HFFc6 (cell line): ENCODE measurements at places on chromosomes 1 and 21.

DNA sequence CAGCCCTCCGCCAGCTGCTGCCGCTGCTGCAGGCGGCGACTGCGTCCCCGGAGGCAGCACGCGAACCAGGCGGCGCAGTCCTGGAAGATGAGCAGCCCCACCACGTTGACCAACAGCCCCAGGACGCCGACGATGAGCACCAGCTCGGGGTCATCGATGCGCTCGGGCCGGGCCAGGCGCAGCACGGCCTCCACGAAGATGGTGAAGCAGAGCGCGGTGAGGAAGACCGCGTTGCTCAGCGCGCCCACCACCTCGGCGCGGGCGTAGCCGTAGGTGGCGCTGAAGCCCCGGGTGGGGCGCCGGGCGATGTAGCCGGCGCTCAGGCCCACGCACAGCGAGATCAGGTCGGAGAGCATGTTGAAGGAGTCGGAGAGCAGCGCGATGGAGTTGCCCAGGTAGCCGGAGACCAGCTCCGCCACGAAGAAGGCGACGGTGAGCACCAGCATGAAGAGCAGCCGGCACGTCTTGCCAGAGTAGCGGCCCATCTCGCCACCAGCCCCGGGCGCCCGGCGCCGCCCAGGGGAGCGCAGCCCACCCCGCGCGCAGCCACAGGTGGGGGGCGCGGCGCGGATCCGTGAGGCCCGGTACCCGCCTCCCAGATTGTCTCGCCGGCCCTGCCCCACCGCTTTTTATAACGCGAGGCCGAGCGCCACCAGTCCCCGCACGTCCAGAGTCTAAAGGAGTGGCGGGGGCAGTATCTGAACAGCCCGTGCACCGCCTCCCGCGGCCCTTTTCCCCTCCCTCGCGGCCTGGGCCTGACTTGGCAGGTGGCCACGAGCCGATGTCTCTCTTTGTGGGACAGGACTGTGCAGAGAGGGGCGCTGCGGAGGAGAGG is at the start of gene SLC30A10:
TSS of gene SLC30A10 (minus strand) at position 602 of the 835 bp plus-strand sequence. CDS start at position 485, 117 bp downstream.
- H3K27me3 ChIP-seq: peaks cover 1% of the 10 kb centered on the region; the same call in 1 of the 2 replicates
- H3K36me3 ChIP-seq: no peaks in the 10 kb centered on the region
- DNase-seq: no peak

- H3K36me3 ChIP-seq: peaks cover 38% of the 10 kb centered on the region
- DNase-seq: peak; percentile 55
- H3K4me1 ChIP-seq: peaks cover 50% of the 10 kb centered on the region
- H3K27me3 ChIP-seq: peaks cover 2% of the 10 kb centered on the region; the same call in 1 of the 2 replicates
- peak within 1 kb of the TSS; percentile 95 for H3K4me3 ChIP-seq
Observed at GRCh38 chr1:183804916-183805841, at the start of gene RGL1. Gene RGL1, plus strand, starts transcription at chr1:183805120. Its CDS starts 178 bp downstream, at chr1:183805298.

GRCh38 chr21:33566514-33566913 is 22.0 kb downstream of the DONSON start:
- no peak overlapping the region for H3K27ac ChIP-seq
- DNase-seq: peak; percentile 17
- peaks cover 22% of the 10 kb centered on the region for H3K36me3 ChIP-seq

GRCh38 chr1:160740133-160740688 is 1.2 kb downstream of the SLAMF7 start:
- H3K4me1 ChIP-seq: no peaks in the 10 kb centered on the region
- no peak overlapping the region for H3K27ac ChIP-seq
- no peak for DNase-seq

DNA sequence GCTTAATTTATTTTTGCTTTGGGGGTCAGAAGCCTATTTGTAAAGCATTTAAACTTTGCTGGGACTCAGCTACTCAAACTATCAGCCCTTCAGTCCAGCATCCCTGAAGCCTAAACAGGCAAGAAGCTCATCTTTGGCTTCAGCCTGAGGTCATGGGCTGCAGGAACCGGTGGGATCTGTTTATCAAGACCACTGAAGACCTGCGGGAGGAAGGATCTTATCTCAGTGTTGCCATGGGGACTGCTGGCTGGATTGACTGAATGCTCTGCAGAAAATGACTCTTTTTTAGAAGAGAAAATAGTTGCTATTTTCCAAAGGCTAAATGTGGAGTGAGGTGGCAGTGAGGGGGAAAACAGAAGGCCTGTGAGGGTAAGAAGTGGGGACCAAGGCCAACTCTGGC is 20.6 kb upstream of the ATP1B1 start:
- no peak overlapping the region for H3K4me3 ChIP-seq
- no peaks in the 10 kb centered on the region for H3K36me3 ChIP-seq
- H3K27me3 ChIP-seq: peaks cover 2% of the 10 kb centered on the region; the same call in 1 of the 2 replicates
- H3K27ac ChIP-seq: no peak overlapping the region
- peaks cover 2% of the 10 kb centered on the region; the same call in 1 of the 2 replicates for H3K4me1 ChIP-seq

- DNase-seq: no peak
- H3K27me3 ChIP-seq: peaks cover 2% of the 10 kb centered on the region; the same call in 1 of the 2 replicates
- H3K36me3 ChIP-seq: no peaks in the 10 kb centered on the region
Observed at GRCh38 chr1:8063298-8064036, 37.4 kb upstream of the ERRFI1 start.

GRCh38 chr1:198491028-198491427 is 49.5 kb downstream of the ATP6V1G3 start:
- no peak overlapping the region for H3K4me3 ChIP-seq
- no peaks in the 10 kb centered on the region; the same call in 1 of the 2 replicates for H3K27me3 ChIP-seq
- peak overlapping the region; percentile 62 for H3K27ac ChIP-seq
- DNase-seq: no peak
- H3K36me3 ChIP-seq: peaks cover 21% of the 10 kb centered on the region

DNA sequence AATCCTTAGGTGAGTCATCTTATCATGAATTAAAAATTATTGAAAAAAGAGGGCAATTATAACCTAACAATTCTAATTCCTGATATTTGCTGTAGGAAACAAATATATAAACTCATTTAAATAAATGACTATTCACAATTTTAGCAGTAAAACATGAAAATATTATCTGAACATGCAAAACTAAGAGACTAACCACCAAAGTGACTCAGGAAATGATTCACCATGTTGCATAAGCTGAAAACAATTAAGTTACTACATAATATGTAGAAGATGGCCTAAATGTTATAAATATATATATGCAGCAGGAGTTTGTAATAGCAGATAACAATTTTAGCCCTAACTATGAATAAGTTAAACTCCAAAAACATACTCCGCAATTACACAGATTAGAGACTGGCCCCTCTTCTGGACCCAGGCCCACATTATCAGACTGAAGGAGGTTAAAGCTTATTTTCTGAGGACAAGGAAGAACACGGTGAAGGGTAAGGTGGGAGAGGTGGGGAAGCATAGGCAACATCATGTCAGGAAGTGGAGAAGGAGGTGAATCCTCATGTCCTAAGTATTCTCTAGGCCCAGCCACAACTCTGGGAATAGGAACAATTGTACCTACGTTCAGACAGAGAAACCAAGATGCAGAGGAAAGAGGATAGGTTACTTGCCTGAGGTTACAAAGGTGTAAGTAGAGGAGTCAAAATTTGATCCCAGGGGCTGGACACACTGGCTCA is 15.6 kb upstream of the AIM2 start:
- peaks cover 54% of the 10 kb centered on the region for H3K4me1 ChIP-seq
- no peaks in the 10 kb centered on the region for H3K36me3 ChIP-seq
- DNase-seq: peak; percentile 77
- H3K27me3 ChIP-seq: no peaks in the 10 kb centered on the region; the same call in 1 of the 2 replicates
- peak overlapping the region; percentile 67 for H3K4me3 ChIP-seq
- peak overlapping the region; percentile 90 for H3K27ac ChIP-seq

- no peaks in the 10 kb centered on the region; the same call in 1 of the 2 replicates for H3K27me3 ChIP-seq
- H3K27ac ChIP-seq: peak overlapping the region; percentile 68; the same call in 1 of the 2 replicates
- no peak for DNase-seq
- peaks cover 85% of the 10 kb centered on the region for H3K36me3 ChIP-seq
Observed at GRCh38 chr21:38820471-38821239, 14.9 kb downstream of the ETS2 start.

GRCh38 chr21:42527127-42527488 is 13.5 kb downstream of the SLC37A1 start:
- no peak overlapping the region for H3K27ac ChIP-seq
- no peak overlapping the region for H3K4me3 ChIP-seq
- no peak for DNase-seq
- H3K27me3 ChIP-seq: peaks cover 6% of the 10 kb centered on the region
- no peaks in the 10 kb centered on the region for H3K36me3 ChIP-seq

DNA sequence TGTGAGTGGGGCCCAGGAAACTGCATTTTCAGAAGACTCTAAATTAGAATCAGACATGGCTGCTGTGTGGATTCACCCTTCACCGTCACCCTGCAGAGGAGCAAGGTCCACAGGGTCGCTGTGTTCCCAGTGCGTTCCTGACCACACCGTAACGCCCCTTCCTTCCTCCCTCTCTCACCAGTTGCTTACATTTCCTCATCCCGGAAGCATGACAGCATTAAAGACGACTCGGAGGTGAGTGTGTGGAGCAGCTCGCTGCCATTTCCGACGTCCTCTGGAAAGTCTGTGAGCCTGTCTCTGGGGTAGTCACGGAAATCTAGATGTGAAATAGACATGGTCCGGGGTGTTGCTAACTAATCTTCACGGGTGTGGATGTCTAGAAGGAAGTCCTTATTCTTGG is 45.9 kb downstream of the FAAP20 start:
- H3K4me3 ChIP-seq: no peak overlapping the region
- peaks cover 10% of the 10 kb centered on the region for H3K27me3 ChIP-seq
- H3K27ac ChIP-seq: no peak overlapping the region

- peaks cover 11% of the 10 kb centered on the region for H3K36me3 ChIP-seq
- H3K4me1 ChIP-seq: peaks cover 7% of the 10 kb centered on the region
- no peak overlapping the region for H3K27ac ChIP-seq
- no peaks in the 10 kb centered on the region; the same call in 1 of the 2 replicates for H3K27me3 ChIP-seq
Observed at GRCh38 chr1:64564891-64565290, 95.0 kb downstream of the CACHD1 start.

DNA sequence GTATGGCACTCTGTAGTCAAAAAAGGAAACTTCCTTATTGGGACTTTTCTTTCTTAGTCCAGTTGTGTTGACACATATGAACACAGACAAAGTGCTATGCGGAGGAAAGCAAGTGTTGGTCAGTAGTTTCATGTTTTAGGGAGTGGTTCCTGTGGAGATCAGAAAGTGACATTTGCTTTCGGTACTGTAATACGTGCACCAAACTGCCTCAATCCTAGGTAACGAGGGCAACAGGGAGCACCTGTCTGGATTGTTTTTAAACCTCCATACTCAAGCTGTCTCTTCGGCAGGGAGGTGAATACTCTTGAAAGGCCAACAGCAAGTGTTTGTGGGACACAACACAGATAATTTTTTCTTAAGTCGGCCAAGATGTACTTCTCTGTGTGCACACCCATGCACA is 9.1 kb downstream of the RHOU start:
- H3K4me3 ChIP-seq: no peak overlapping the region
- no peak overlapping the region for H3K27ac ChIP-seq
- H3K27me3 ChIP-seq: no peaks in the 10 kb centered on the region; the same call in none of the 2 replicates
- no peak for DNase-seq

DNA sequence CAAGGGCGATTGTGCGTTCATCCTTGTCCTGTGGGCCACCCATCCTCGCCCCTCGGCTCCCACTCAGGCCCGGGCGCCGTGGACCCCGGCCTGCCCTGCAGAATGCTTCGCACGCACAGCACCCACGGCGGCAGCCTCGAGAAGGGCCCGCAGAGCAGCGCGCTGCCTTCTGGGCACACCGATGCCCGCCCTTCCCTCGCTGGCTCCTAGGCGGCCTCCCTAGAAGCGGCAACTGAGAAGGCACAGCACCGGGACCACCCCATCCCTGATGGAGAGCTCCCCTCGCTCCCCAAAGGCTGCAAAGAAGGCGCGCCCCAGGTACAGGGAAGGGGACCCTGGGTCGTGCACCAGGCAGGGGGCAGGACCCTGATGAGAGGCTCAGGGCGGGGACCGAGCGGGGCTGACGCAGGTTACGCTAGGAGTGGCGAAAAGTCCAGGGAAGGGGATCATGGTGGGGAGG is 971 bp downstream of the CAPZB start:
- H3K27ac ChIP-seq: peak overlapping the region; percentile 88
- H3K4me1 ChIP-seq: peaks cover 71% of the 10 kb centered on the region
- H3K4me3 ChIP-seq: peak overlapping the region; percentile 97
- peaks cover 1% of the 10 kb centered on the region for H3K27me3 ChIP-seq
- no peak for DNase-seq

- peaks cover 12% of the 10 kb centered on the region for H3K27me3 ChIP-seq
- H3K4me3 ChIP-seq: no peak overlapping the region
- H3K36me3 ChIP-seq: no peaks in the 10 kb centered on the region
- peak; percentile 57 for DNase-seq
Observed at GRCh38 chr1:29703596-29704370, 467.5 kb downstream of the PTPRU start.

GRCh38 chr1:239308701-239309333 is 77.6 kb upstream of the CHRM3 start:
- no peaks in the 10 kb centered on the region for H3K27me3 ChIP-seq
- no peak for DNase-seq
- no peak overlapping the region for H3K27ac ChIP-seq
- H3K4me3 ChIP-seq: no peak overlapping the region
- H3K36me3 ChIP-seq: no peaks in the 10 kb centered on the region

DNA sequence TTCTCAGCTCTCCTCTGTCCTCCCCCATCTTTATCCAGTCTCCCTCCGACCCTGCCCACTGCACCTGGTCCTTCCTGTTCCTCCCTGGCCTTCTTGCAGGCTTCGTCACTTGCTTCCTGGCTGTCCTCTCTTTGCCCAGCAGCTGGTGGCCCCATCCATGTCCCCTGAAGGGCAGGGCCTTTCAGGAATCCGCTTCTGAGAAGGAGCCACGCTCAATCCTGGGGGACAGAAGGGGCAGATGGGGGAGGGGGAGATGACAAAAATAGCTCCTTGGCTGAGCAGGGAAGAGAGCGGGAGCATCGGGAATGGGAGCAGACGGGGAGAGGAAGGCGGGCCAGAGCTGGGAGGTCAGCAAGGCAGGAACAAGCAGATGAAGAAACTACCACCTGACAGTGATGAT is 40.7 kb downstream of the SLC30A1 start:
- no peak for DNase-seq
- no peaks in the 10 kb centered on the region for H3K36me3 ChIP-seq
- H3K27ac ChIP-seq: no peak overlapping the region
- peaks cover 29% of the 10 kb centered on the region for H3K27me3 ChIP-seq

DNA sequence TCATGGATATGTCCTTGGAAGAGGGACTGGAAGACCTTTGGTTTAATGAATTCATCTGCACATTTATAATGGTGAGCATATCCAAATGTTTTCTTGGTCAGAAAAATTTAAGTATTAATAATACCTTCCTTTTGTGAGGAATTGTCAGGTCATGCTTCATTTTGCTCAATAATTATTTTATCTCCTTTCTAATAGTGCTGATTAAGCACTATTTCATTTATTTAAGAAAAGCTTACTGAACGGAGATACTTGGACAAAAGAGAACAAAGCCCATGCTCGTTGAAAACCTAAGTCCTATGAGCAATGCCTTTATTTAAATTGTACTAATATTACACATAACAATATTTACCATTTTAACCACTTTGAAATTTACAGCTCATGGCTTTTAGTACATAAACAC is 281.5 kb downstream of the PDE4B start:
- no peaks in the 10 kb centered on the region for H3K27me3 ChIP-seq
- no peak overlapping the region for H3K27ac ChIP-seq
- H3K4me3 ChIP-seq: no peak overlapping the region
- no peak for DNase-seq
- H3K4me1 ChIP-seq: no peaks in the 10 kb centered on the region

- peak overlapping the region; percentile 96 for H3K27ac ChIP-seq
- no peaks in the 10 kb centered on the region; the same call in 1 of the 2 replicates for H3K27me3 ChIP-seq
- H3K4me3 ChIP-seq: peak overlapping the region; percentile 66; the same call in 1 of the 2 replicates
Observed at GRCh38 chr1:115454837-115455511, 116.9 kb upstream of the NGF start.
